ENCODE measurements at places on chromosomes 7 and 10.

DNA sequence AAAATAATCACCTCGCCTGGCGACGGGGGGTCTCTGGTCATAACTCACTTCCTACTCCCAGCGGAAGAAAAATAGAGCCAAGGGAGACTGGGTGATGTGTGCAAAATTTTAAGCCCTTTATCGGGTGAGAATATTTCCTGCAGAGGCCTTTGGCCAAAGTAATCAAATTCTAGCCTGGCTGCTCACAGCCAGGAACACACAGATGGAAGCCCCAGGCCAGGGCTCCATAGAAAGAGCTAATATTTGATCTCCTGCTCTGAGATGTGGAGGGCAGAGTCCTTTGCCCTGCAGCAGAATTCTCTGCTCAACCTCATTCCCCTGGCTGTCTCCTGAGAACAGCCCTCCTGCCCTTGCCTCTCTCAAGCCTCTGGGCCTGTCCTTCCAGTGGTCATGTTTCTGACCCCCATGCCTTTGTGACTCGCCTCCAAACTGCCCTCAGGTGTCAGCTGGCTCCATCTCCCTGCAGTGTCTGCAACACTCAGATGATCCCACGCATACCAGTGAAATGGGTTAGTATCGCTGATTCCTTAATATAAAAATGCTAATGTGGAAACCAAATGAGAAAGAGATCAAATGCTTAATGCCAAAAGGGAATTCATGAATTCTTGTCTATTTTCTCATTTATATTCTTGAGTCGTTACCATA, 34.5 kb downstream of the FRMD4A start:
- no peak overlapping the region for H3K4me3 ChIP-seq
- no peaks in the 10 kb centered on the region for H3K4me1 ChIP-seq
- no peak overlapping the region for H3K27ac ChIP-seq
- no peaks in the 10 kb centered on the region for H3K36me3 ChIP-seq
- peaks cover 50% of the 10 kb centered on the region for H3K27me3 ChIP-seq

GRCh38 chr10:86263907-86264306, 102.7 kb downstream of the GRID1 start:
- DNase-seq = no peak
- H3K4me3 ChIP-seq = no peak overlapping the region
- no peak overlapping the region for H3K27ac ChIP-seq
- H3K36me3 ChIP-seq = no peaks in the 10 kb centered on the region

DNA sequence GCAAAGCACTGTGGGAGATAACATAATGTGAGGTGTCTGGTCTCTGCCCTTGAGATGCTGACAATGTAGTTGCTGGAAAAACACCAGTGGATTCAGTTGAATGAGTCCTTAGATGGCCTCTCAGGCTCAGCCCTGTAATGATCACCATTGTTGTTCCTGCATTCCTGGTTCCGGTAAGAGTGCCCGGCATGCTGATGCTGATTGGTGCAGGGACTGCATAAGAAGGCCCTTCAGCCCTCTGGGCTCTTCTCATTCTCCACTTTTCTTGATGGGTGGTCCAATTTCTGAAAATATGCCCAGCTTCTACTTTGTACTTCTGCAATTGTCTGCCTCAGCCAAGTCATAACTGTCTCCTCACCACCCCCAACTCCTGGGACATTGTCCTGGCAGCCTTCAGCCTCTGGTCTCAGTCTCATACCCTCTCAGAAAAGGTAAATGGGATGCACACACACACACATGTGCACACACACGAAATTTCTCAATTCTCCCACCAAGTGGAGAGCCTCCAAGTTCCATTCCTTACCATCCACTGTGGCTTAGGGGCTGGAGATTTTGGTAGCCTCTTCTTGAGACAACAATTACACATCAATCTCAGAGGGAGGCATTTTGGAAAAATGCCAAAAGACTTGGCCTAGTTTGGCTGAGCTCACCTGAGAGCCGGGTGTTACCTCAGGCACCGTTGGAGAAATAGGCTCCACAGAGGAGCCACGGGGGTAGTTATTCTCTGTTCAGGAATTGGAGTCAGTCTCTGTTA, 314.9 kb downstream of the RPS24 start:
- no peak overlapping the region for H3K4me3 ChIP-seq
- no peak overlapping the region for H3K27ac ChIP-seq
- H3K4me1 ChIP-seq = no peaks in the 10 kb centered on the region
- DNase-seq = no peak
- H3K27me3 ChIP-seq = peaks cover 10% of the 10 kb centered on the region

DNA sequence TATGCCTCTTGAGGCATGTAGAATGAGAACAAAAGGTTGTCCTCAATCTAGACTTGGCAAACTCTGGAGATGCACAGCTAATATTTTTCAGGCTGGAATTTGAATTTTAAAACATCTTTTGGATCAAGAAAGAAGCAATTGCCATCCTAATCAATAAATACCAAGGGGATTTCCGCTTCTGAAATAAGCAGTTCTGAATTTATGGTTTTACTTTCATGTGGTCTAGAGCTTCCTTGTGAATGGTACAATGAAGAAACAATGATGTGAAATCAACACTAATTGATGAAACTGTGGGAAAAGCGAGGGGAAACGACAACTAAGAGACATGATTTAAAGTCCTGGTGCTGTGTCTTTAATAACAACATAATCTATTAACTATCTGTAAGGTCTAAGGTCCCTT, 1202.7 kb downstream of the SORCS3 start:
- H3K4me3 ChIP-seq = no peak overlapping the region
- no peaks in the 10 kb centered on the region for H3K4me1 ChIP-seq
- H3K27ac ChIP-seq = no peak overlapping the region
- H3K36me3 ChIP-seq = no peaks in the 10 kb centered on the region

- no peak overlapping the region for H3K27ac ChIP-seq
- no peak for DNase-seq
Observed at GRCh38 chr10:71647526-71648253, 71.9 kb downstream of the C10orf105 start.

DNA sequence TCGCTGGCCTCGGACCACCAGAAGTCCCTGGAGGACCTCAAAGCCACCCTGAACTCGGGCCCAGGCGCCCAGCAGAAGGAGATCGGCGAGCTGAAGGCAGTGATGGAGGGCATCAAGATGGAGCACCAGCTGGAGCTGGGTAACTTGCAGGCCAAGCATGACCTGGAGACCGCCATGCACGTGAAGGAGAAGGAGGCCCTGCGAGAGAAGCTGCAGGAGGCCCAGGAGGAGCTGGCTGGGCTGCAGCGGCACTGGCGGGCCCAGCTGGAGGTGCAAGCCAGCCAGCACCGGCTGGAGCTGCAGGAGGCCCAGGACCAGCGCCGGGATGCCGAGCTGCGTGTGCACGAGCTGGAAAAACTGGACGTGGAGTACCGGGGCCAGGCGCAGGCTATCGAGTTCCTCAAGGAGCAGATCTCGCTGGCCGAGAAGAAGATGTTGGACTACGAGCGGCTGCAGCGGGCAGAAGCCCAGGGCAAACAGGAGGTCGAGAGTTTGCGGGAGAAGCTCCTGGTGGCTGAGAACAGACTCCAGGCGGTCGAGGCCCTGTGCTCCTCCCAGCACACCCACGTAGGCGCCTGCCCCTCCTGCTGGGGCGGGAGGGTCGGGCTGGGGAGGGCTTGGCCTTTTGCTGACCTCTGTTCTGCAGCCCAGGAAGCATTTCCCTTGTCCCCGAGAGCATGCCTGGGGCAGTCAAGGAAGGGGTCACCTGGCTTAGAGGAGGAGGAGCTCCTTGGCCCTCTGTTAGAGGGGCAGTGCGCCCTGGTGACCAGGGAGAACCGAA, 77.3 kb upstream of the GTF2IRD1 start:
- H3K4me3 ChIP-seq = no peak overlapping the region
- peaks cover 8% of the 10 kb centered on the region for H3K4me1 ChIP-seq
- no peaks in the 10 kb centered on the region for H3K27me3 ChIP-seq
- no peak overlapping the region for H3K27ac ChIP-seq
- H3K36me3 ChIP-seq = peaks cover 2% of the 10 kb centered on the region

- no peaks in the 10 kb centered on the region for H3K27me3 ChIP-seq
- H3K27ac ChIP-seq = no peak overlapping the region
- H3K4me3 ChIP-seq = no peak overlapping the region
- H3K36me3 ChIP-seq = no peaks in the 10 kb centered on the region
- H3K4me1 ChIP-seq = no peaks in the 10 kb centered on the region
Observed at GRCh38 chr7:86925221-86925620, 134.2 kb downstream of the ELAPOR2 start.

GRCh38 chr7:70458745-70459144, 673.2 kb upstream of the GALNT17 start:
- DNase-seq = no peak
- H3K27me3 ChIP-seq = no peaks in the 10 kb centered on the region
- H3K36me3 ChIP-seq = no peaks in the 10 kb centered on the region
- H3K27ac ChIP-seq = no peak overlapping the region
- H3K4me1 ChIP-seq = no peaks in the 10 kb centered on the region

DNA sequence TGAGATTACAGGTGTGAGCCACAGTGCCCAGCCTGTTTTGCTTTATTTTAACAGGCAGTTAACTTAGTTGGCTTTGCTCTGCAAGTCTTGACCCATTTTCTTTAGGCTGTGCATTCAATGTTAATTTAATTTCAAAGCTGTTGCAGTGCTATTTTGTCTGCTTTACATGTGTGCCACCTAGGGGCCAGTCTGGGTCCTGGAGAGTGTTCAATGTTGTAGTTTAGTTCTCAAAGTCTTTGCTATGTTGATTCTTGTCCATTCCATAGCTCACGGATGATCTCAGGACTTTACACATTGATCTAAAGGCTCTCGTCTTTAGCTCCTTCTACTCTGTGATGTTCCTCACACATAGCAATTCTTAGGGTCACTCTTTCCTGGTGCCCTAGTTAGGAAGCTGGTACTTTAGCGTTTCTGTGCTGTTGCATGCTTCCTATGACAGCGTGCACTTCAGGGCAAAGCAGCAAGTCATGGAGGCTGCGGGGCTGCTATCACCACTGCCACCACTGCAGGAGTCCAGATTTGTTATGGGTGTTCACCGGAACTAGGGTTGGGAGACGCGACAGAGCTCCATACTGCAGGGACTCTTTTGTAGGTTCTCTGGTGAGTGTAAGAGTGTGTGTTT, 16.4 kb upstream of the ABCA13 start:
- peaks cover 15% of the 10 kb centered on the region for H3K27me3 ChIP-seq
- H3K4me3 ChIP-seq = no peak overlapping the region
- no peaks in the 10 kb centered on the region for H3K4me1 ChIP-seq
- peak; percentile 28 for DNase-seq
- H3K36me3 ChIP-seq = no peaks in the 10 kb centered on the region
- no peak overlapping the region for H3K27ac ChIP-seq

DNA sequence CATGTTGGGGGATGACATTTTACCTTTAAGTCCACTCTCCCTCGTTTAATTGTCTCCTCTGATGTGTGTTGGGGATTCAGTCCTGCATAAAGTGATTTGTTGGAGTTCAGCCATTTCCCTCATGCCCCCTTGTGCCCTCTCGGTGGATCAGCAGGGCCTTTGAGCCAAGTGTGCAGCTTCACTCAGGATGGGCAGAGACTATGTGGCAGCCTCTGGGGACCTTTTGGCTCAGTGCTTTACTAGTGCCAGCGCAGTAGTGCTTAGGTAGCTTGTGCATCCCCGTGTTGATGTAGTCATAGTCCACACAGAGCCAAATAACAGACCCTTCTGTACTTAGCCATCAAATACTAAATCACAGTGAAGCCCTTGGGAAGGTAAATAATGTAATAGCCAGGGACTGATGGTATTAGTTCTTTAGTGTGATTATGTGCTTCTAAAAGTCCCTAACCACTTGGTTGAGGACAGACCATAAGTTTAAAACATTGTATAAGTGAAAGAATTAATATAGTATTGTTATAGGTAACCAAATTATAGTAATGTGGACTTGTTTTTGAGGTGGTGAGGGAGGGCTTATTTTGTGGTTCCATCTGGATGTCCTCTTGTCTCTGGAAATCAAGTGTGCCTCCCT, 11.4 kb downstream of the BUB3 start:
- DNase-seq = no peak
- no peak overlapping the region for H3K27ac ChIP-seq
- H3K4me3 ChIP-seq = no peak overlapping the region

DNA sequence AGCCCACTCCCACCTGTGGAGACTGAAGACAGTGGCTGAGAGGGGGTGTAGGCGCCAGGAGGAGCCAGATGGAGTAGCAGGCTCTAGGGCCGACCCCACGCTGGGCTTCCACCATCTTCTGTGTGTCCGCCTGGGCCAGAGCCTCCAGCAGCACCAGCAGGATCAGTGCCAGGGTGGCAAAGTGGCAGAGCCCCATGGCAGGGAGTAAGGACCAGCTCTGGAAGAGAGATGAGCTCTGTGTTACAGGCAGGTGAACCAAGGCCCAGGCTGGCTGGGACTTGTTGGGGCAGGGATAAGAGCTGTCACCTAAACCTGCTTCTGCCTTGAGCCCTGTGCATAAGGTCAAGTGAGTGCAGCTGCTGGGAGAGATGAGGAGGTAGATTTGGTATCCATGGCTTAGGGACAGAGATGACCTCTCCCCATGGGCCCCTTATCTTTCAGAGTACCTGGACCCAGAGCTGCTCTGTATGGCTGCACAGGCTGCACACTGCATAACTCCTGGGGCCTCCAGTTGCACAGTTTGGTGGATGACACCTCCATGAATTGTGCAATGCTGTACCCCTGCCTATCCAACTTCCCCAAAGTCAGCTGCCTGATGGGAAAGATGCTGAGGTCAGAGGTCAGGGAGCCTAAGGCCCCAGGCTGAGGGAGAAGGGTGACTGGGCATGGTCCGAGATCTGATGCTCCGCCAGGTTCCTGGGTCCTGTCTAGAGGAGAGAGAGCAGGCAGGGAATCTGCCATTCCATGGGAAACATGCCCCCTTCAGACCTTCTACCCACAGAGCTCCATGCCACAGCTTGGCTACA, 7.4 kb upstream of the SAMD8 start:
- no peak overlapping the region for H3K4me3 ChIP-seq
- H3K27ac ChIP-seq = no peak overlapping the region
- H3K27me3 ChIP-seq = no peaks in the 10 kb centered on the region
- no peak for DNase-seq

DNA sequence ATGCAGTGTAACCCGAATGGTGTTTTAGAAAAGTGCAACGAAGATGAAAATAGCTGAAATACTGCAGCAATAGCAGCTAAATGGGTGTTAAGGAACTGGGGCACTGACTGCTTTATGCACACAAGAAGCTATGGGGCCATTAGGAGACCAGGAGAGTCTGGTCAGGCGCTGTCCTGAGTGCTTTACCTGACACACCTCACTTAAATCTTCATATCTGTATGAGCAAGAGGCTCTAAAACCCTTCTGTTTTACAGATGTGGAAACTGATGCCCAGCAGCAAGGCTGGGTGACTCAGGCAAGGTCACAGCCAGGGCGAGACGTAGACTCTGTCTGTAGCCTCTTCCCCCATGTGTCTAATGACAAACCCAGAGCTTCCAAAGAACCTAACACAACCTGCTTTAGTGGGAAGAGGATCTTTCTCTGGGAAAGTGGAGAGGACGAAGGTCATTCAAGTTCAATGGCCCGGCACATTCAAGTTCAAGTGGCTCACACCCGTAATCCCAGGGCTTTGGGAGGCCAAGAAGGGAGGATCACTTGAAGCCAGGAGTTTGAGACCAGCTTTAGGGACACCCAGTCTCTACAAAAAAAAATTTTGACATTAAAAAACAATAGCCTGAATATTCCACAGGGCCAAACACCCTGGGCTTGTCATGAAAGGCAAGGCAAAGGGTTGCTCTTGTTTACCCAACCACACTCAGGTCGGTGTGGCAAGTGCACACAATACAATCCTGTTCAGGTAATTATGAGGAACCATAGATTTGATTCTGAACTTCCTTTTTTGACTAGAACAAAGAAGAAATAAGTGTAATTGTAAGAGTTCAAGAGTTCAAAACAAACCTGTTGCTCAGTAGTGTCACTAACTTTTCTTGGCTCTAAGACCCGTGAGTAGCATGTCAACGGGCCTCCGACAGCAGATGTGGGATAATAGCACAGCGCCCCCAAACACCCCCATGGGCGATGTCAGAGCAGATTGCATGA, 53.7 kb upstream of the KLF6 start:
- no peaks in the 10 kb centered on the region for H3K27me3 ChIP-seq
- DNase-seq = no peak
- no peak overlapping the region for H3K27ac ChIP-seq
- no peak overlapping the region for H3K4me3 ChIP-seq
- peaks cover 12% of the 10 kb centered on the region for H3K4me1 ChIP-seq
